ENCODE measurements at places on chromosomes 2 and 18. TPM values are rescaled to one million over a fixed set of nuclear protein-coding genes. Genes with fewer than 3 reads are reported as not detected.

Gene CYP27C1
- total RNA-seq = not detected

Gene LHCGR
- total RNA-seq = not detected

Gene FAP
- 7.1 TPM for total RNA-seq

Gene YPEL5
- 65.0 TPM for total RNA-seq

Gene IL36RN
- not detected for total RNA-seq
